H7 (cell line): ENCODE measurements at places on chromosomes 12 and 14.
A peak's percentile ranks its signal among the peaks of the same experiment; 100 is the strongest.

- peak; percentile 97 for DNase-seq
Observed at GRCh38 chr12:219891-220352, 6.0 kb upstream of the SLC6A12 start.

DNA sequence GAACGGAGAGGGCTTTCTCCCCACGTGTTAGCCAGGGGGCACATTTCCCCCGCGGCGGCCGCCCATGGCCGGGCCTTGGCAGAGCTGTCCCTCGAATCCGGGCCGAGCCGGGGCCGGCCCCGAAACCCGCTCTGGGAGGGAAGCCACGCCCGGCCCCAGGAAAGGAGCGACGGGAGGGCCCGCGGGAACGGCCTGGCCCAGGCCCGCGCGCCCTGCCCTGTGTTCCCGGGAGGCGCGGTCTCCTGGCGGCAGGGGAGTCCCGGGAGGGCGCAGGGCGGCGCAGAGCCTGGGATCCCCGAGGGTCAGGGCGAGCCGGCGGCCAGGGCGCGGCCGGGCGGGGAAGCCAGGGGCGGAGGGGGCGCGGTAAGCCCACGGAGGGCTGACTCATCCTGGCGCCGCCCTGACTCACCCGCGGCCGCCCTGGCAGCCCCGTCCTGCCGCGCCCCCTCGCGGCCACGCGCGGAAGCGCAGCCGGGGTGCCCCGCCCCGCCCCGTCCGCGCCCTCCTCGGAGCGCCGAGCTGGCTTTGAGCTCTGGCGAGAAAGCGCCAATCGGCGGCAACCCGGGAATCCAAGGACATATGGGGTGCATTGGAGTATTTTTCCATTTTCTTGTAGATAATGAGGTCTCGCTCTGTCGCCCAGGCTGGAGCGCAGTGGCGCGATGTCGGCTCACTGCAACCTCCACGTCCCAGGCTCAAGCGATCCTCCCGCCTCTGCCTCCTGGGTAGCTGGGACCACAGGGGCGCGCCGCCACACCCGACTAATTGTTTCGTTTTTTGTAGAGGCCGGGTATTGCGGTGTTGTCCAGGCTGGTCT lies 31.8 kb upstream of the PLEKHG6 start:
- DNase-seq, result peak; percentile 98

- no peak for DNase-seq
Observed at GRCh38 chr12:99976762-99977161, 8.0 kb downstream of the ANKS1B start.

- no peak for DNase-seq
Observed at GRCh38 chr12:113369391-113369985, 11.1 kb downstream of the PLBD2 start.

DNA sequence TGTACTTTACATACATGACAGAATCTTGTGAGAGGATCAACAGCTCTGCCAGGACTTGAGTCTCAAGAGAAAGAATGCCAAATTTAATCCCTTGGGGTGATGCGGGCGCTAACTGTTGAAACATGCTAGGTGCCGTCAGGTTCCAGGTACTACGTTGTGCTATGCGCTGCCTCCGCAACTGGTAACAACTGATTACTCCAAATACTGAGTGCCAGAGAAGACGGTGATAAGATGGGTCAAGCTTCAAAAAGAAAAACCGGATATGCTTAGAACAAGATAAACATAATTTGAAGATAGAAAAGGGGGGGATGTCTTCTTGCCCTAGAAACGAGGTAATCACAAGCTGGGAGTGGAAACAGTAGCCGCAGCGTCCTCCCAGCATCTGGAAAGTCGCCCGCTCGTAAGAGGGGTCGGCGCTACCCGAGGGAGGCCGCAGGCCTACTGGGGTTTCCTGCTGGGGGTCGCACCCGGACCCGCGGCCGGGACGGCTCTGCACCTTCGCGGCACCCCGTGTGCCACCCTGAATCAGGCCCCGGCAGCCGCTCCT lies 678 bp downstream of the ZBTB25 start:
- DNase-seq, result peak; percentile 31

GRCh38 chr12:110266381-110266960 lies 14.6 kb upstream of the ATP2A2 start:
- no peak for DNase-seq

DNA sequence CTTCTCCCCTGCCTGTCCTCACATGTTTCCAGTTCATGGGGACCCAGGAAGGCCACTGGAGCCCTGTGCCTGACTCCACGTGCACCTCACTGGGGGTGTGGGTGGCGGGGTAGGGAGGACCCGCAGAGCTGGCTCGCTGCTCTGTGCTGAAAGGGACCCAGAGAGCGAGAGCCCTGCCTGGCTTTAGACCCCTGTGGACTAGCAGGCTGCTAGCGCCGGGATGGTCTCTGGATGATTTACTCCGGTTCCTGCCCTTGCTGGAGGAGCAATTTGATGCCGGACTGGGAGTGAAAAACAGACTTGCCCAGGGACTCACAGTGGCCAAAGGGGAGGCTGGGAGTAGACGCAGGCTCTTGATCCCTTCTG lies 49.0 kb downstream of the NTF3 start:
- peak; percentile 73 for DNase-seq

DNA sequence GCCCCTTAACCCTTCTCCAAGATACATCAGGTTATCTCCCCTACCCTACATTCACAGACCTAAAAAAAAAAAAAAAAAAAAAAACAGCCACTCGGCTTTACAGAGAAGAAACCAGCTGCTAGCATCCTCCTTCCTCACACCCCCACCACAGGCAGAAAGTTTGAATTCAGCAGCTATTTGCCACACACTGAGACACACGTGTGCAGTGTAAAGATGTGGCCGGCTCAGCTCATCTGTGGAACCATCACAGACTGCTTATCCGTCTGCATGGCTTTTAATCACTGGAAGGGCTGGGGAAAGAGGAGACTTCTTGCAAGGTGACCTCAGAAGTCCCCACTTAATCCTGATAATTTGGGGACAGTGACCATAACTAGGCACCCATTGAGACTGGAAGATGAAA lies 50.0 kb downstream of the VWF start:
- DNase-seq, result peak; percentile 23

GRCh38 chr14:50366115-50366514 lies 30.6 kb downstream of the CDKL1 start:
- DNase-seq, result no peak

DNA sequence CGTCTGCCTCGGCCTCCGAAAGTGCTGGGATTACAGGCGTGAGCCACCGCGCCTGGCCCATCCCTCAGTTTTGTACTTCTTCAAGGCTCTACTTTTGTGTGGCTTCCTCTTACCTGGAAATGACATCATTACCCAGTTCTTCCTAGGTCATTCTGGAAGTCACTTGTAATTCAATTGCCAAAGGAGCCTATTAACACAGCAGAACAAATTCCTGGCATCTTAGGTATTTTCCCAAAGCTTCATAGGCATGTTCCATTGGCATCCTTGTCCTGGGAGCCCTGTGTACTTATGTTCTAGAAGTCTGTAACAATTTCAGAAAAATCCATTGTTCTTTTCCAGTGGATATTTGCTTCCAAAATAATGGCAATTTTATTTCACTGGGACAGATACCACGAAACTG lies 60.6 kb downstream of the DAAM1 start:
- DNase-seq, result no peak

DNA sequence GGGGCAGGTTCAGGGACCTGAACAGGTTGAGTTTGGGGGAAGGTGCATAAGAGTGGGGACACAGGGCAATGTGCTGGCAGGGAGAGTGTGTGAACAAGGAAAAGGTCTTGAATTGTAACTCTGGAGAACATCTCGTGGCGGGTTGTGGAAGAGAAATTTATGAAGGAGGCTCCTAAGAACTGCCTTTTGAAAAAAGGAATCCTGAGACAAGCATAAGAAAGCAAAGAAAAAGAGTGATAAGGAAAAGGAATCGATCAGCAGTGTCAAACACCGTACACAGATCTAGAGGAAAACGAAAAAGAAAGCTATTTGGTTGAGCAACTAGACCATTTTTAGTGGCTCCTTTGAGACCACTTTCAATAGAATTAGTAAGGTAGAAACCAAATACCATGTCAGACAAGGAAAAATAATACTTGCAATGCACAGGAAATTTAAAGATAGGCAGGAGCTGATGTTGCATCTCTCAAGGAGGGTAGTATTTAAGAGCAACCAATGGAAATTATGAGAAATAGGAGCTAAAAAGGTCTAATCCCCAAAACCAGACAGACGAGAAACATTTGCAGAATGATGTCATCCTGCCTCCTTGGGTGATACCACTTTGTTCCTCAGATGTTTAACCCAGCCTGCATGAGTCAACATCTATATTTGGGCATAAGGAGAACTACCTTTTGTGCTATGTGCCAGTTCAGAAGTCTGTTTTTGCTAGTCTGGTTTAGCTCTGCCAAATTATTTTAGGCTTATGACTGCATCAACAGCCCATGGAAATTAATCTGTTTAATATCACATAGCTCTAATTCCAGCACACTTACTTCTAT lies 64.5 kb upstream of the STK38L start:
- no peak for DNase-seq

DNA sequence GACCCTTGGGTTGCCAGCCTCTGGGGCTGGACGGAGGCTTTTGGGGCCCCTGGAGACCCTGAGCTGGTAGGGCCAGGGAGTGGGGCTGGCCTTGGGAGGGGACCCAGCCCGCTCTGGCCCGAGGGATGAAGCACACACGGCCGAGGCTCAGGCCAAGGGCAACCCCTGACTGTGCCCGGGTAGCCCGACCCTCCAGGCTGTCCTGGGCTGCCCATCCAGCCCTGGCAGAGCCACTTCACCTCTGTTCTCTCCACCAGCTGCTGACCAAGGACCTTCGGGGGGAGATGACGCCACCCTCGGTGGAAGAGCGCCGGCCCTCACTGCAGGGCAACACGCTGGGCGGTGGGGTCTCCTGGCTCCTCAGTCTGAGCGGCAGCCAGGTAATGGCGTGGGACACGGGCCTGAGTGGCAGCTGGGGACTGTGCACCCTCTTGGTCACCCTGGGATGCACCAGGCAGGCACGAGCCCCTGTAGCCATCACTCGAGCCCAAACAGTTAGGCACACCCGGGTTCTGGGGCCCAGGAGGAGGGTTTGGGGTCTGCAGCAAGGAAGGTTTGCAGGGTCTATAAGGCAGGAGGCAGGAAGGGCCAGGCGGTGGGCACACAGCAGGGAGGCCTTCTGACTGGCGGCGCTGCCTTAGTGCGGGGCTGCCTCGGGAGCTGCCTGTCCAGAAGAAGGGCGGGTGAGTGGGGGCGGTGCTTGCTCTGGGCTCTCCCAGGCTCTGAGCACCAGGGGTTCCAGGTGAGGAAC lies 19.7 kb downstream of the ASPG start:
- DNase-seq, result no peak

GRCh38 chr12:12331896-12332295 lies 18.1 kb downstream of the MANSC1 start:
- no peak for DNase-seq

GRCh38 chr12:18171571-18171970 lies 81.6 kb upstream of the RERGL start:
- no peak for DNase-seq

- peak; percentile 70 for DNase-seq
Observed at GRCh38 chr14:23058654-23059504, 1.6 kb upstream of the CDH24 start.

DNA sequence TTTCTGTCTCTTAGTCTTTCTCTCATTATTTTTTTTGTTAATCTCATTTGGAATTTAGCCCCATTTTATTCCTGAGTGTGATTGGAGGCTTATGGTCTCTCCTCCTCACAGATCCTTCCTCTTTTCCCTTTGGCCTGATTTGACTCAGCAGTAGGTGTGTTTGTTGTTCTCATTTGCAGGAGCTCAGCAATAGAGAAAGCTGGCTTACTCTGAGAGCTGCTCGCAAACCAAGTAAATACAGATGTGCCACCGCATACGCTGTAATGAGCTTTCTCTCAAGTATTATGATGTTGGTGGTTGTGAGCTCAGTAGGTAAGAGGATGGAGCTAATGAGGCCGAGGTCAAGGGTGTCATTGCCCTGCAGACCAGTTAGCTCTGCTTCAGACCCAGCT lies 206.5 kb downstream of the ETV6 start:
- DNase-seq, result peak; percentile 34

DNA sequence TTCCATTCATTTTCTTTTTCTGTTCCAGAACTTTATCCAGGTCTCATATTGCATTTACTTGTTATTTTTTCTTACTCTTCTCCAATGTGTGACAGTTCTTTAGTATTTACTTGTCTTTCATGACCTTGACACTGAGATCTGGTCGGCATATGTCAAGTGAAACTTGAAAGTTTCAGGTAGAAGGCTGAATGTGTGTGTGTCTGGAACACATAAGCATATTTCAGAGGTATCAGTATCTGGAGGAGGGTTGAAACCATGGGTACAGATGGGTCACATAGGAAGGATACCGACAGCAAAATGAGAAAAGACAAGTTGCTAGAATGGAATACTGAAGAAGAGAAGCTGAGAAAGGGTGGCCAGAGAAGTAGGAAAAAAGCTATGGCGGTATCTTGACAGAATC lies 22.5 kb upstream of the PTGDR start:
- no peak for DNase-seq

GRCh38 chr14:95611293-95611880 lies 74.8 kb upstream of the TCL1B start:
- no peak for DNase-seq

DNA sequence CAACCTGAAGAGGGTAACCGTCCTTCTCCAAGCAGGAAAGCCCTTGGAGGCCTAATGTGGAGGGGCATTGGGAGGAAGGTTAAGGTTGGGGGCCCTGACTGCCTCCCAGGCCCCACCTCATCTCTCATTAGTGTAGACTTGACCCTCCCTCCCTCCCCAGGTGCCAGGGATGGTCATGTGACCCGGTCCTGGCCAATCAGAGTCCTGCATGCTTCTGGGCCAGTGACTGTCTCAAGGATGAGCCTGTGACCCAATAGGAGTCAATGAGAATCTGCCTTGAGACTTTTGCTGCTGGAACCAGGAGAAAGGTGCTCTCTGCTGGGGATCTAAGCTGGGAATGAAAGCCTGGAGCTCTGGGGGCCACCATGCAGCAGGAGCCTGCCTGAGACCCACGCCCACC lies 70.8 kb downstream of the NCOR2 start:
- DNase-seq, result peak; percentile 89

DNA sequence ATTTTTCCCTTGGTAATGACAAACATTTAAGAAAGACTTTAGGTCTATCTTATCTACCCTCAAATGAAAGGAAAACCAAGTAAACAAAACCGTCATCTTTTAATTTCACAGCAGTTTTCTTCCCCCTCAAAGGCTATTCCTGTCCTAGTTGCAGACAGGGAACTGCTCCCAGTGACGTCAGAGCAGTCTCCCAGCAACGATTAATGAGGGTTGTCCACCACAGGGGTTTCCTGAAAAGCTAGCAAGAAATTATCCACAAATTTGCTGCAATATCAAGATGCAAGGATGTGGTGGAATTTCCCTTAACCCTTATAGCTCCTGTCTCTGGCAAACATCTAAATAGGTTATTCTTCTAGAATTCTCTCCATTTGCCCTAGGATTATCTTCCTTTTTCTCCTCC lies 89.1 kb upstream of the STAC3 start:
- no peak for DNase-seq

- DNase-seq, result no peak
Observed at GRCh38 chr12:68317047-68317667, 15.0 kb downstream of the MDM1 start.

- no peak for DNase-seq
Observed at GRCh38 chr12:21852251-21852650, 77.7 kb upstream of the KCNJ8 start.

DNA sequence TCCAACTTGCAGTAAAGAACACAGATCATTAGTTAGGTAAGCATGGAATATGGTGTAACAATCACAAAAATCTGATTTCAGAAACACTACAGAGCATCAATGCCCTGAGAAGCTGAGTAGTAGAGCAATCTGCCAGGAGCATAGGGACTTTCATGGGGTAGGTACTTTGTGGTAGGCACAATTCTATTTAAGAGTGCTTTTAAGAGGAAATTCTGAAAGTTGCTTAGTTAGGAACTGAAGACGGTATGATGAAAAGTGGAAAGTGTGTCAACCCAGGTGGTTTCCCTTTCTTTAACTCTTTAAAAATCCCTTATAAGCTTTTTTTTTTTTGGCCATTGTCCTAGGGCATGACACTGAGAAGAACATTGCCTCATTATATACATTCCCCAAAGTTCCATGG lies 535.7 kb upstream of the FBXO33 start:
- no peak for DNase-seq
